B cell (primary cell): ENCODE measurements at places on chromosomes 2 and 18.
A peak's percentile ranks its signal among the peaks of the same experiment; 100 is the strongest.

DNA sequence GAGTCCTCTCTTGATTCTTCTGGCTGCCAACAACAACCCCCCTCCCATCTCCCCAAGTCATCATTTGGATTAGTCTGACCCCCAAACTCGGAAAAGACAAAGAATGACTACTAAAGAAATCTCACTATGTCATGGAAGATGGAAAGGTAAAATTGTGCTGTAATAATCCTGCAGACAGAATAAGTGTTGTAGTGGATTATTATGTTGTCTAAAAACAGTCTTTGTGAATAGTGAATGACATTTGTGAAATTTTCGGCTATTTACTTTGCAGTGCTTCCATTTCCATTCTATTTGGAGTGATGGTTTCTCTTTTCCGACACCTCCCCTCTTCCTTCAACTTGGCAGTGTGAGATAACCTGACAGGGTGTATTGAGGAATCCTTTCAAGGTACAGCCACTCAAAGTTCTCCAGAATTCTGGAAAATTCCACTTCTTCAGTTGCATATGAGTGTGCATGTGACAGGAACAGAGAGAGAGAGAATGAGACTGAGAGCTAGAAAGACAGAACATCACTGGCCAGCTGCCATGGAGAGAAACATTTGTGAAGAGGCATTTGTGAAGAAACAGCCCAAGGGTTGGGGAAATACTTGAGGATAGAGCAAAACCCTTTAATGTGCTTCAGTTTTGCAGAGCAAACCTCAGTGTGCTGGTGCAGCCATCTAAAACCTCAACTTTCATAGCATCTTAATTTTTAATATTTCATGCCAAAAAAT, 141.9 kb upstream of the DLX2 start:
- no peak for DNase-seq

DNA sequence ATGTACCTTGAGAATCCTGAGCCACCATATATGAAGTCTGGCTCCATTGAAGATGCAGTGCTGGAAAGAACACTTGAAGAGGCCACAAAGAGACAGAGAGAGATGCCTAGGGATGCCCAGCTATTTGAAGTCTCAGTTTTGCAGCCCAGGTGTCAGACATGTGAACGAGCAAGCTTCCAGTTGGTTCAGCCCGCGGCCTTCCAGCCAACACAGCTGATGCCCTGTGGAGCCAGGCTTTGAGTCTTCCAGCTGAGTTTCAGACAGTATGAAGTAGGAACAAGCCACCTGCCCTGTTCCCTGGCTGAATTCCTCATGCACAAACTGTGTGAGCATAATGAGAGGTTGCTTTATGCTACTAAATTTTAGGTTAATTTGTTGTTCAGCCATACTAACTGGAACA, 108.8 kb downstream of the SPHKAP start:
- DNase-seq, result no peak

GRCh38 chr2:47088371-47089082, 66.6 kb downstream of the STPG4 start:
- DNase-seq, result no peak

DNA sequence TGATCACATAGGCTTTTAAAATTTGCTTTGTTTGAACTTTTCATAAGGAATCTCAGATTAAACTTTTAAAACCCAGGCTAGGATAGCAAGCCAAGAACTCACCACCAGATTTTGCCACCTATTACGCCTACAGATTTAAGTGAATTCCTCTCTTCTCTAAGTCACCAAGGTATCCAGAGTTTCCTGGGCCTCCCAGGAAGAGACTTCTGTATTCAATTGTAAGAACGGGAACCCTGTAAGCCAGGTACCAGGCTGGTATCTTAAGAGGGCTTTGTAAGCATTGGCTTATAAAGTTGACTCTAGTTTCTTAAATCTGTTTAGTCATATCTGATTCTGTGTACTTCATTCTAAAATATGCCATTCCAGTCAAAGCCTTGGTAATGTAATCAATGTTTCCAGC, 285.1 kb downstream of the MBD5 start:
- no peak for DNase-seq

DNA sequence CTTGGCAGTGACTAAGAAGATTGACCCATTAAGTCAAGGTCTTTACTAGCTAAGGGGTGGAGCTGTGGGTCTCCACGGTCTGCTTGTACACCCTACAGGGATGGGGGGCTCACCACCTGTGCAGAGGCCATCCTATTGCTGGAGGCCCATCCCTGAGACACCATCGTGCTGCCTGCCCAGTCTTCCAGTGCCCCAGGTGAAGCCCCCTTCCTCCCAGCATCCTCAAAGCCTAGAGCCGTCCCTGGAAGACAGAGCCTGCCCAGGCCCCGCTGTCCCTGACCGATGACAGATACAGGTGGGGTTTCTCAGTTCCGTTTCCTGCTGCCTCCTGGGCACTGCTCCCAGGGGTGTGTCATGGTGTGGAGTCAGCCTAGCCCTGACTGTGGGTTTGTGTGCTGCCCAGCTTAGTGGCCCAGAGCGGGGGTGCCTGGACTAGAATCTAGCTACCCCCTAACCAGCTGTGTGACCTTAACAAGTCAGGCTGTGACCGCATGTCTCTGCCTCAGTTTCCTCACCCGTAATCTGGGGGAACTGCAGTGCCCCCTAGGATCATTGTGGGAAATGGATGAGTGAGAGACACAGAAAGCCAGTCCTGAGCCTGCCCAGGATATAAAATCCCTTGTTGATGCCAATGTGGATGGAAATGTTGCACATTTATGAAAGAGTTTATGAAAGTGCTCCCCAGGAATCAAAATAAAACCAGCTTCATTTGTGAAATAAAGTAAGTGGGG, 2.0 kb downstream of the OTOS start:
- DNase-seq, result no peak

DNA sequence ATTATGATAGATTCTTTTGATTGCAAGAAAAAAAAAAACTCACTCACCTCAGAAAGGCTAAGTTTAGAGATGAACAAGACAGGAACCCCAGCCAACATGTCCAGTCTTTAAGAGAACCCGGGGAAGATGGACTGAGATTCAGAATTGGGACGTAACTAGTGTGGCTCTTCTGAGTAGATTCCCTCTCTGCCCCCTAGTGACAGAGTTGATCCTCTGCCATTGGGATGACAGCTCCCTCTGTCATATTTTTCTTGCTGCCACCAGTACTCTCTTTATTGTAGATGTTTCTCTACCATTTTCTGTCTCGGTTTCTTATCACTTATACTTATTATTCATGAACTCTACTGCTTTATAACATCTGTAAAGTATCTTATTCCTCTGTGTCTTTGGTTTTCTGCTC, 77.7 kb downstream of the GULP1 start:
- no peak for DNase-seq

DNA sequence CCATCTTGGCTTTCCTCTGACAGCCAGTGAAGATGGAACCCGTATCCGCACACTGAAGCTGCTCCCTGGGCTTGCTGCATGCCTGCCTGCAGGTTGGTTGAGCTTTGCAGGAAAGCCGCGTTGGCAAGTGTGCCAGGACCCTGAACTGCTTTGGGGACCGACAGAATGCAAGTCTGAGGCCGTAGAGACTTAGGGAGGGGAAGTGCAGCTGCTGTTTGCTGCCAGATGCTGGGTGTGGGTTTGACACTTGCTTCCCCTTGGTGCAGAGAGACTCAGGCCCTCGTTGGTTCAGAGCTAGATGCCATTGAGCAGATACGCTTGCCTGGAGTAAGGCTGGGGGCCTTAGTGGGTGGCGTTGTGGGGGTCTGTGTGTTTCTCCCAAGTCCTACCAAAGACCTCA, 13.1 kb upstream of the PHLPP1 start:
- peak; percentile 17 for DNase-seq

- DNase-seq, result peak; percentile 77
Observed at GRCh38 chr2:108776475-108776874, 10.1 kb upstream of the CCDC138 start.

DNA sequence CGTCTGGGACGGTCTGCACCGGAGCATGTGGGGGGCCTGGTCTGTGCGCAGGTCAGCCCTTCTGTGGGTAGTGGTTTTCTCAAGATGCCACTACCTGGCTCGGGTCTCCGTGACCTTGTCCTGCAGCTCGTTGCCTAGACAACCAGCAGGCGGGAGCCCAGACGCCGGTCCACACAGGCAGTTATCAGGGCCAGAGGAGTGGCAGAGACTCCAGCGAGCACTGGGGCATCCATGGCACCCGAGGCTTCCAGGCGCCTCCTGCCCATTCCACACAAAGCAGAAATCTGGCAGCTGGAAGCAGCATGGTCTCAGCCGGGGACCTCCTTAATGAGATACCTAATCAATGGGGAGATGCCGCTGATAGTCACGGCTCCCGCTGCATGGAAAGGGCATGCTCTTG, 156.1 kb downstream of the FAM210A start:
- no peak for DNase-seq

GRCh38 chr2:18987592-18988073, 370.8 kb downstream of the OSR1 start:
- no peak for DNase-seq

DNA sequence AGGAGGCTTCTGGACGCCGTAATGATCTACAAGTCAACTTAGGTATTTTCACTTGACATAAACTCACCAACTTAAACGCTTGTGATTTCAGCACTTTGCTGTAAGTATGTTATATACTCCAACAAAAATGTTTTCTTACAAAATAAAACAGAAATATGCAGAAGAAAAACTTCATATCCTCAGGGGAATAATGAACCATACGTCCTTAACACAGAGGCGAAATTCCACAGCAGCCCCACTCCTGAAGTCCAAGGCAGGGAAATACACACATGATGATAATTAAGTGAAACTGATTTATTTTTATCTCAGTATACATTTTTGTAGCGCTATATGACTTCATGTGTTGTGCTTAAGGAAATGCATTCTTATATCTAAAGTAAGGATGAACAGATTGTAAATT, 335.4 kb upstream of the VWC2L start:
- no peak for DNase-seq

DNA sequence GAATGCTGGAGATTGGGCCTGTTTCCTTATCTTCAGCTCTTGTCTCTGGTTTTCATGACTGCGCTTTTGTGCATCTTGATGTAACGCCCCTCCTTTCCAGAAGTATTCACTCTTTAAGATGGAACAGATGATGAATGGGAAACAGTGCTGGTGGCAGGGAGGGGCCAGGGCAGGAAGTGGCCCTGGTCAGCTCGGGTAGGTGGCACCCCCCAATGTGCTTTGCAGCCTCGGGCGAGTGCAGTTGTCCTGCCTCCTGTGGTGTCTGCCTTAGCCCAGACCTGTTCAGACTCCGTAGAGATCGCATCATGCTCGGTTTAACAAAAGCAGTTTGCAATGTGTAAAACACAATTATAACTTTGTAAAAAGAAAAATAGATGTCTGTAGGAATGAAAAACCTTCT, 17.0 kb upstream of the MGAT4A start:
- no peak for DNase-seq

DNA sequence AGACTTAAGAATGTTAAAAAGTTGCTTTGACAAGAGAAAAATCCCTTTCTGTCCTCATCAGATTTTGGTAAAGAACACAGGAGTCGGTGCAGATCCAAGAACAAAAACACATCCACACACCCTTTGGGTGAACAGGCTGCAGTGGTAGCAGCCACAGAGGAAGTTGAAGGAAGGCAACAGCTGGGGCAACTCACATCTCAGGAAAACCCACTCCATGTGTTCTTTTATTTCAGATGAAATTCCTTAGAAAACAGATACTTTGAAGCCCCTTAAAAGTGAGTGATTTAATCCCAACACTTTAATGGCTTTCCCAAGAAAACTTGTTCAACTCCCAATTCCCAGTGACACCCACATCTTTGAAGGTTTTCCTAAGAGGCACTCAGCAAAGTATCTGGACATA, 271.3 kb downstream of the ICOS start:
- no peak for DNase-seq

GRCh38 chr2:9975805-9976447, 24.4 kb downstream of the GRHL1 start:
- no peak for DNase-seq

DNA sequence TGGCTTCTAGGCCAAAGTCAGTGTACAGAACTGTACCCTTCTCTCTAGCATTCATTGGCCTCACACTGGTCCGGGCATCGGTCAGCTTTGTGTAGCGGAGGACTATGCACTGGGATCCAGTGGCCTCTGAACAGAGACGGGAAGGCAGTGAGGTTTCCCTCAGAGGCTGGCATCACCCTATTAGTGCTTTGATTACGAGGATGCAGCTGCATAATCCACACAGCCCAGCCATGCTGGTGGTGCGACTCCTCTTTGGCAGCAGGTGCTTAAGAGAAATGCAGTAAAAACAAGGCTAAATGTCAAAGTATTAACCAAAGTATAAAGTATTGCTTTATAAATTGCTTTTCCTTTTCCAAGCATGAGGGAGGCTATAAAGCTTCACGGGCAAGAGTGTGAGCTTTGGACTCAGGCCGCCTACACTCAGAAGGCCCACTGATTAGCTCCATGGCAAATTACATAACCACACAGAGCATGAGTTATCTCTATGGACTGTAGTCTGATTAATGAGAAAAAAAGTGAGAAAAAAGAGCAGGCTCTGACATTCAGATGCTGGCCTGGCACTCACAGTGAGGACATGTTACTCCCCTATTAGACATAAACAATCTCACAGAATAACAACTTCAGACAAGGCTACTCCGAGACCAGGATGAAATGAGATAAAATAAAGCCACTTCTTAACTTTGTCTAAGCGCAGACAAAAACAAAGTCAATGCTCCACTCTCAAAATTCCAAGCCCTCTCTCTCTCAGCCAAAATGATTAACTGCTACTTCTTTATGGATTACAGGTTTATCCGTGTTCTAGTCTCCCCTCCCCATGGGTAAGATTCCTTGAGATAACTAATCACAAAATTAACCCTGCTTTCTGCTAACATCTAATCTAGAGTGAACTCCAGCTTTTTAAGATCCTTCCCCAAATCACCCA, 6.4 kb upstream of the CRYGC start:
- no peak for DNase-seq

GRCh38 chr2:80242355-80242910, 62.1 kb downstream of the LRRTM1 start:
- DNase-seq, result no peak

- no peak for DNase-seq
Observed at GRCh38 chr2:47728551-47728950, 54.4 kb upstream of the MSH6 start.
